Renal cortex interstitium (tissue), 15 donors: ENCODE measurements at places on chromosomes 5 and 9.

DNA sequence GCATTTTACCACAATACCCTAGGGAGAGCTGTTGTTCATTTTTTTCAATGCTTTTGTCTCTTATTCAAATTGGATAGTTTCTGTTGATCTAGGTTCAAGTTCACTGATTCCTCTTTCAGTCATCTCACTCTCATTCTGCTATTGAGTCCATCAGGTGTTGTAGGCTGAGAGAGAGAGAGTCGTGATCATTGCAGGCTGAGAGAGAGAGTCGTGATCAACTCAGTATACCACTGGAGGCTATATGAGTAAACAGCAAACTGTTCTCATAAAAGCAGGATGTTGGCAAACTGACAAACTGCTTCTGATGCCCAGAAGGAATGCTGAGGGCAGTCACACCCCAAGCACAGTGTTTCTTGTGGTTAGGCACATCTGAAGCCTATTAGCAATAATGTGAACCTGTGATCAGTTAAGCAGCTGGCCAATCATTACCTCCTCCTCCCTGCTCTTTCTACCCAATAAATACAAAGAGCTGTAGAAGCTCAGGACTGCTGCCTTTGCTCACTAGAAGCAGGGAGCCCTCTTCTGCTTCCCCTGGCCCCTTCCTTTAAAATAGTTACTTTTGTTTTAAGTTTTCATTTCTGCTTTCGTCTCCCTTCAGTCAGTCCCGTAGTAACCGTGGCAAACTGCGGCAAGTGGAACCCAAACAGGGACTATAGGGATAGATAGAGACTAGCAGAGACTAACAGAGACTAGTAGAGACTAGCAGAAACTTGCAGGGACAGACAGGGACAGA, 476.1 kb upstream of the ACO1 start:
- no peak for DNase-seq

- no peak for DNase-seq
These were observed 292.3 kb downstream of the SLF1 start for GRCh38 chr5:94910721-94911120.

- DNase-seq, result no peak
These were observed 32.6 kb upstream of the SLC6A19 start for GRCh38 chr5:1168796-1169195.

- DNase-seq, result no peak
These were observed 158.5 kb upstream of the RGS7BP start for GRCh38 chr5:64347309-64347708.

- DNase-seq, result no peak
These were observed 16.2 kb downstream of the LHX6 start for GRCh38 chr9:122212473-122213004.

GRCh38 chr5:109532773-109533364, 123.1 kb upstream of the PJA2 start:
- no peak for DNase-seq

GRCh38 chr5:159091065-159091464, 8.7 kb downstream of the EBF1 start:
- DNase-seq, result no peak
